ENCODE measurements at places on chromosomes 13 and 19.

- H3K4me3 ChIP-seq, result no peak overlapping the region
- H3K27me3 ChIP-seq, result no peaks in the 10 kb centered on the region
- H3K36me3 ChIP-seq, result no peaks in the 10 kb centered on the region
Measured at GRCh38 chr13:40517486-40518480, 148.7 kb downstream of the FOXO1 start.

DNA sequence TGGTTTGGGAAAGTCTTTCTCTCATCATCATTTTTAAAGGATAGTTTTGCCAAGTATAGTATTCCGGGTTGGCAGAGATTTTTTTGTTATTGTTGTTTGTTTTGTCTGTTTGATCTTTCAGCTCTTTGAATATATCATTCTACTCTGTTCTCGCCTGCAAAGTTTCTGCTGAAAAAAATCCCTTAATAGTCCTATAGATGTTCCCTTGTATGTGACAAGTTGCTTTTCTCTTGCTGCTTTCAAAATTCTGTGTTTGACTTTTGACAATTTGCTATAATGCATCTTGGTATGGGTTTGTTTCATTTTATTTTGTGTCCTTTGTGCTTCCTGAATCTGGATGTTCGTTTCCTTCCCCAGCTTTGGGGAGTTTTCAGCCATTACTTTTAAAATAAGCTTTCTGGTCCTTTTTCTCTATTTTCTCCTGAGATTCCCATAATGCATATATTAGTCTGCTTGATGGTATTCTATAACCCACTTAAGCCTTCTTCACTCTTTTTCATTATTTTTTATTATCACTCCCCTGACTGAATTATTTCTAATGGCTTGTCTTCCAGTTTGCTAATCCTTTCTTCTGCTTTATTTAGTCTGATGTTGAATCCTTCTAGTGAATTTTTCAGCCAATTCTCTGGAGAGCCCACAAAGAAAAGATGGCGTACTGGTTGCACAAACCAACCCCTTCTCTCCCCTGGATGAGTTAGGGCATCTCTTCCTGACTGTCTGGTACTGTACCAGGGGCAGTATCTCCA lies 14.6 kb downstream of the ZNF569 start:
- peaks cover 44% of the 10 kb centered on the region for H3K36me3 ChIP-seq
- no peak overlapping the region for H3K27ac ChIP-seq
- no peaks in the 10 kb centered on the region for H3K27me3 ChIP-seq
- no peak for DNase-seq

DNA sequence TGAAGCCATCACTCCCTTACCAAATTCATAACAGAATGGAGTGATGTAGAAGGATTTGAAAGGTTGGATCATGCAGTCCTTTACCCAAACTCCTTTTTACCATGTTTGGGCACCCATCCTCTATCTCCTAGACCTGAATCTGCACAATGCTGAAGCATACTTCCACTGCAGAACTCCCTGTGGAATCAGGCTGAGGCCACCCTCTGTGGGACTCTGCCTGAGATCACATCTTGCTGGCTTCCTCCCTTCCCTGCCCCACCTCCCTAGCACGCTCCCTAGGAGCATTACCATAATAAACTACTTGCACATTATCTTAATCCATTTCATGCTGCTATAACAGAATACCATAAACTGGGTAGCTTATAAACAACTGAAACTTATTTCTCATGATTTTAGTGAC lies 68.4 kb upstream of the VSTM2B start:
- H3K27ac ChIP-seq, result no peak overlapping the region
- no peaks in the 10 kb centered on the region for H3K36me3 ChIP-seq
- no peak for DNase-seq
- H3K4me3 ChIP-seq, result no peak overlapping the region
- peaks cover 3% of the 10 kb centered on the region for H3K27me3 ChIP-seq

- H3K4me3 ChIP-seq, result no peak overlapping the region
- H3K27me3 ChIP-seq, result no peaks in the 10 kb centered on the region
- DNase-seq, result no peak
- 0 out of 2 replicates have a peak, but pooled peaks cover 3% of the 10 kb centered on the region for H3K36me3 ChIP-seq
Measured at GRCh38 chr19:46736531-46737297, 9.1 kb upstream of the FKRP start.

GRCh38 chr13:101757446-101758039 lies 305.1 kb downstream of the ITGBL1 start:
- no peak overlapping the region for H3K4me3 ChIP-seq
- DNase-seq, result peak; percentile 73
- H3K36me3 ChIP-seq, result no peaks in the 10 kb centered on the region
- no peaks in the 10 kb centered on the region for H3K4me1 ChIP-seq

GRCh38 chr19:56295531-56296455 lies 18.8 kb downstream of the ZSCAN5A start:
- H3K27me3 ChIP-seq, result no peaks in the 10 kb centered on the region
- no peaks in the 10 kb centered on the region for H3K4me1 ChIP-seq
- no peak overlapping the region for H3K4me3 ChIP-seq
- no peak for DNase-seq
- H3K27ac ChIP-seq, result no peak overlapping the region
- H3K36me3 ChIP-seq, result no peaks in the 10 kb centered on the region

GRCh38 chr13:101751488-101751887 lies 299.0 kb downstream of the ITGBL1 start:
- H3K4me1 ChIP-seq, result peaks cover 4% of the 10 kb centered on the region
- no peaks in the 10 kb centered on the region for H3K36me3 ChIP-seq
- no peak overlapping the region for H3K27ac ChIP-seq
- DNase-seq, result no peak

- H3K27ac ChIP-seq, result no peak overlapping the region
- H3K36me3 ChIP-seq, result no peaks in the 10 kb centered on the region
- no peaks in the 10 kb centered on the region for H3K27me3 ChIP-seq
- peak; percentile 83 for DNase-seq
- H3K4me1 ChIP-seq, result peaks cover 7% of the 10 kb centered on the region
Measured at GRCh38 chr19:12867120-12868099, 13.8 kb downstream of the DNASE2 start.

- no peak overlapping the region for H3K4me3 ChIP-seq
- no peak overlapping the region for H3K27ac ChIP-seq
Measured at GRCh38 chr19:18453269-18454024, 15.5 kb upstream of the ISYNA1 start.

GRCh38 chr13:21164631-21165030 lies 11.7 kb downstream of the SKA3 start:
- no peaks in the 10 kb centered on the region for H3K27me3 ChIP-seq
- H3K27ac ChIP-seq, result no peak overlapping the region
- no peak for DNase-seq
- peaks cover 13% of the 10 kb centered on the region for H3K36me3 ChIP-seq
- no peak overlapping the region for H3K4me3 ChIP-seq

Data from Karpas-422 (cell line).